ENCODE measurements at places on chromosomes 12 and 14.
A peak's percentile ranks its signal among the peaks of the same experiment; 100 is the strongest.

DNA sequence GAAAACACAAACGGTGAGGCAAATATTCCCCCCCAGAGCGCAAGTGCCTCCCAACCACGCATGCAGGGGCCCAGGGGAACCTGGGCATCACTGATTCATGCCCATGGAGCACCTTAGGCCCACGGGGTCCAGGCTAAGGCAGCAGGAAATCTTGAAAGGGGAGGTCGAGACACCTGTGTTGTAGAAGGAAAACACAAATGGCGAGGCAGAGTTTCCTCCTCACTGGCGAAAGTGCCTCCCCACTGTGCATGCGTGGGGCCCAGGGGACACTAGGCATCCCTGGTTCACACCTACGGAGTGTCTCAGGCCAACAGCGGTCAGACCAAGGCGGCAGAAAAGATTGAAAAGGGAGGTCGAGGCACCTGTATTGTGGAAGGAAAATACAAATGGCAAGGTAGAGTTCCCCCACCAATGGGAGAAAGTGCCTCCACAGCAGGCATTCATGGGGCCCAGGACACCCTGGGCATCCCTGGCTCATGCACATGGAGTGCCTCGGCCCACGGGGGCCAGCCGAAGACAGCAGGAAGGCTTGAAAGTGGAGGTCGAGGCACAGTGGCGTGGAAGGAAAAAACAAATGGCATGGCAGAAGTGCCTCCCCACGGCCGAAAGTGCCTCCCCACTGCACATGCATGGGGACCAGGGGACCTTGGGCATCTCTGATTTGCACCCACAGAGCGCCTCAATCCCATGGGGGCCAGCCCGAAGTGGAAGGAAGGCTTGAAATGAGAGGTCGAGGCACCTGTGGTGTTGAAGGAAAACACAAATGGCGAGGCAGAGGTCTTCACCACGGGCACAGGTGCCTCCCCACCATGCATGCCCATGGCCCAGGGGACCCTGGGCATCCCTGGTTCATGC lies 368.8 kb downstream of the ALG10 start:
- no peak for DNase-seq

GRCh38 chr14:61406198-61406597 lies 84.8 kb downstream of the PRKCH start:
- peak; percentile 52 for DNase-seq

DNA sequence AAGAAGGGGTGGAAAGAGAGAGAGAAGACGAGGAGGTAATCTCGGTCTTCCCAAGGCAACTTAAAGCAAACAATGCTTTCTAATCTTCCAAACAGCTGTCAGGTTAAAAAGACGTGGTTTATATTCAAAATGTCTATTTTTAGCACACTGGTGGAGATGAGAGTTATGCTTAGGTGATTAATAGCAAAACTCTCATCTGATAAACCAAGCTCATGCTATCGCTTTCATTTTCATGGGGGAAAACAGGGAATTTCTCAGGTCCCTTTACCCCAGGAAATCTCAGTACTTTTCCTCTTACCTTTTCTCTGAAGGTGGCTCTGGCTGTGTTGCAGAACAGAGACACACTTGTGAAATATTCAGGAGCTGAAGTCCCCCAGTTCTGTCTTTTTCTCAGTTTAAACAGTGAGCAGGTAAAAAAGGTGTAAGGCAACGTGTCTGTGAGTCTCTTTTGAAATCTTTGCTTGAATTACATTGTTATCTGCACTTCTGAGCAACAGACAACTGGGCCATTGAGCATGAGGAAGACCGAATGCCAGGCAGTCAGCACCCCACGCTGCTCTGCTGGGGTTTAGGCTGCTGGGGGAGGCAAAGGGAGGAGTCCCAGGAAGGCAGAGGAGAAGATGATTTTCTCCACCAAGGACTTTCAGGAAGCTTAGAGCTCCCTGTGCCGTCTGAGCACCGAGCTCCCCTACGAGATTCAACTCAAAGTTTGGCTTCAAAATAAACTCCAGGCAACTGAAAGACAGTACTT lies 759.3 kb downstream of the BCL11B start:
- DNase-seq, result no peak

DNA sequence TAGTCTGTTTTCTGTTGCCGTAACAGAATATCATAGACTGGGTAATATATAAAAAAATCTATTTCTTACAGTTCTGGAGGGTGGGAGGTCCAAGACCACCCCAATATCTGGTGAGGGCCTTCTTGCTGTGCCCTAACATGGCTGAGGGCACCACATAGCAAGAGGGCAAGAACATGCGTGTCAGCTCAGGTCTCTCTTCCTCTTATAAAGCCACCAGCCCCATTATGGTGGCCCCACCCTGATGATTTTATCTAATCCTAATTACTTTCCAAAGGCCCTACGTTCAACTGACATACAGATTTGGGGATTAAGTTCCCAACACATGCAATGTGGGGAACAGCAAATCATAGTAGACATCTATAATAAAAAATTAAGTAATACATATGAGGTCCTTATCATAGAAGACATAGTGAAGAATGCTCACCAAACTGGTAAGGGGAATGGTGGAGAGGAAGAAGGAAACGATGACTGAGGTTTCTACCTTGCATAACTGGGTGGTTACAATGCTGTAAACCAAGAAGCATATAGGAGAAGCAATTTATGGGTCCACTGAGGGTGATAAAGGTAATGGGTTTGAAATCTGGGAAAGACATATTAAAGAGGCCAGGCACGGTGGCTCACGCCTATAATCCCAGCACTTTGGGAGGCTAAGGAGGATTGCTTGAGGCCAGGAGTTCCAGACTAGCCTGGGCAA lies 27.0 kb downstream of the BTBD7 start:
- no peak for DNase-seq

- no peak for DNase-seq
These were observed at the start of gene PLD4 for GRCh38 chr14:104924421-104925213. TSS of gene PLD4 (plus strand) at chr14:104924879. CDS start at chr14:104927141, 2,262 bp downstream.

DNA sequence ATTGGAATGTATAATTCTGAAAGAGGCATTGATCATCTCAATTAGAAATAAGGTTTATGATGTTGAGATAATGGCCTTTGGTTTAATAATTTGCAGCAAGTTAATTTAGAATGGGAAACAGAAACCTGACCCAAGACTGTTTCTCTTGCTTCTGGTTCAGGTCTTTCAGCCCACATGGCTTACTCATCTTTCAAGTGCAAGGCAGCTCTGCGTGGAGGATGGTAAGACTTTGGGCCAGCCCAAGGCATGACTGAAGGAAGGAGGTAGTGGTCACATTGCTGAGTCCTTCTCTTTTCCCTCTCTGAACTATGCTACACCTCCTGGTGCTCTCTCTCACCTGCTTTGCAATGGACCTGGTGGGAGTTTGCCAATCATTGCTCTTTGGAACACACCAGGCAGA lies 98.7 kb downstream of the CAND1 start:
- no peak for DNase-seq

- DNase-seq, result no peak
These were observed 71.9 kb downstream of the TUNAR start for GRCh38 chr14:95948558-95948981.

DNA sequence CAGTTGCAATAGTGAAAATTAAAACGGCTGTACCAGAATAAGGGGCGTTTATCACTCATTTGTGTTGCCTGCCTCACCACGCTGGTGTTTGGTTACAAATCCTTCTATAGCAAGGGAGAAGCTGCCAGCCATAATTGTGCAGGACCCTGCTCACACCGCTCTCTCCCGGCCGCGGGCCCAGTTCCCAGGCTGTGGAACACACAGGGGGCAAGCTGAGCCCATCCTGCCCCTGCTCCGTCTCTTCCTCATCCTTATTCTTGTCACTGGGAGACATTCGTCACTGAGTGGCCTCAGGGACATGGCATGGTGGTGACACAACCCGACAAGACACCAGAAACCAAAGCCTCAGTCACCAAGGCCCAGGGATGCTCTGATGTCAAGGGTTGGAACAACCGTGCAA lies 116.3 kb upstream of the FKBP4 start:
- no peak for DNase-seq

- no peak for DNase-seq
These were observed 85.7 kb downstream of the GPATCH2L start for GRCh38 chr14:76237349-76237990.

- no peak for DNase-seq
These were observed 136.3 kb upstream of the PLEKHG7 start for GRCh38 chr12:92566448-92567019.

DNA sequence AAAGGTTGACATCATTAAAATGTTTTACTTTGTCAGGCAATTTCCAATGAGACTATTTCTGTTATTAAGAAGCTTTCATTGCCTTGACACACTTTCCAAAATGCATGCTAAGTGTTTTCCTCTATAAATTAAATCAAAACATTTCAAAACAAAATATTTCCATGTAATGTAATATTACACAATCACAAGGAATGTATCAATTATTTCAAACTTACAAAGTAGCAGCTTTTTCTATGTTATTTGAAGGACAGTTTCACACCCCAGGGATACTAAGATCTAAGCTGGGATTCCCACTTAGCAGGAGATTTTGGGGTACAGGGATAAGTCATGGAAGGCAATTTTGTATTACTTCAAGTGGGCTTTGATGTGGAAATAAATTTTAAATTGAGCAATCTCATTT lies 144.9 kb downstream of the FOXG1 start:
- DNase-seq, result no peak

DNA sequence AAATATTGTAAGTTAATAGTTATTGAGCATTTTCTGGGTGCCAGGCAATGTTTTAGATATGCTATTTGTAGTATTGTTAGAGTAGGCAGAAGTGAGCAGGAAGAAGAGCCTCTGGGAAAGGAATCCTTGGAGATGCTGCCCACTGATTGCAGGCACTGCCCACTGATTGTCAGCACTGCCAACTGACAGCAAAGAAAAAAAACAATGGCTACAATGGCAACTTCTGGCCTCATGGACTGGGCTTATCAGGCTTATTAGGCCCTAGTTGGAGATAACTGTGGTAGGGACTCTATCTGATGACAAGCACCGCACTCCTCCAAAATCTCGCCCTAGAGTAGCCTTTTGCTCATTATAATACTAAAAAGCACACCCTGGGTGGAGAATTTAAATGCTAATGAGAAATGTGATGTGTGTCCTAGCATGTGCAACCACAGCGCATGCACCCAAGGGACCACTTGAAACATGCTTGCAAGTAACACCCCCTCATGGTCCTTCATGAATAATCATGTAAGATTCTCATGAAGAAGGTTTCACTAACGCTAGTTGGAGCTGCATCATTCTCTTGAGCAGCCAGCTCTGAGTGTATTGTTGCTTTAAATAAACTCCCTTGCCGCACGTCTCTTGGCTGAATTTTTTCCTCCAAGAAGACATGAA lies 103.5 kb upstream of the PPP4R3A start:
- no peak for DNase-seq

- no peak for DNase-seq
These were observed 48.6 kb upstream of the RHOJ start for GRCh38 chr14:63155511-63156185.

GRCh38 chr12:51351913-51352532 lies 5.5 kb upstream of the CELA1 start:
- DNase-seq, result peak; percentile 42

GRCh38 chr14:60344751-60345150 lies 95.7 kb downstream of the PPM1A start:
- DNase-seq, result no peak

GRCh38 chr14:74008843-74009499 lies 10.1 kb downstream of the ENTPD5 start:
- no peak for DNase-seq

GRCh38 chr14:65243766-65244442 lies 141.6 kb upstream of the MAX start:
- no peak for DNase-seq

GRCh38 chr14:102939820-102940561 lies 17.5 kb downstream of the AMN start:
- DNase-seq, result no peak

DNA sequence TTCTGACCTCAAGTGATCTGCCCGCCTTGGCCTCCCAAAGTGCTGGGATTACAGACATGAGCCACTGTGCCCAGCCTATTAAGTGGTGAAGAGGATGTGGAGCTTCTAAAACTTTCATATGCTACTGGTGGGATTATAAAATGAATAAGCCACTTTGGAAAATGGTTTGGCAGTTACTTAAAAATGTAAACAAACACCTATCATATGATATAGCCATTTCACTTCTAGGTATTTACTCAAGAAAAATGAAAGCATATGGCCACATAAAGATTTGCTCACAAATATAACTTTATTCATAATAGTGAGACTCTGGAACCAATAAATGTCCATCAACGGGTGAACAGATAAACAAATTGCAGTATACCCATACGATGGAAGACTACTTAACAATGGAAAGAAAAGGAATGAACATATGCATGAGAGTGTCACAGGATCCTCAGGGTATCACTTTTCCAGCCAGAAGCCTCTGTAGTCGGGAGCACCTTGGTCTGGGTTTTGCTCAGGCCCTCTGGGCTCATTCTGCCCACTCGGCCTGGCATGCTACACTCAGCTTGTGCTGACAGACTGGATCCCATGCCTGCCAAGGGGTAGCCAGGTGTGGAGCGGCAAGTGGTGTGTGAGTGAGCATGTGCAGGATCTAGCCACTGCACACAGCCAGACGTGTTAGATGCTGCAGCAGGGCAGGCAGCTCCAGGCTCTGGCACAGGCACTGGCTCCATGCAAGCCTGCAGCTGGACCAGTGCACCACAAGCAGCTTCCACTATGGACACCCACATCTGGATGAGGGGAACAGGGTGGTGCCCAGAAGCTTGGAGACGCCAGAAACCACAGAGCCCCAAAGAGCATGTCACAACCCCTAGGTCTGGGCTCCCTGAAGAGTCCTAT lies 213.2 kb upstream of the DIO3 start:
- no peak for DNase-seq

DNA sequence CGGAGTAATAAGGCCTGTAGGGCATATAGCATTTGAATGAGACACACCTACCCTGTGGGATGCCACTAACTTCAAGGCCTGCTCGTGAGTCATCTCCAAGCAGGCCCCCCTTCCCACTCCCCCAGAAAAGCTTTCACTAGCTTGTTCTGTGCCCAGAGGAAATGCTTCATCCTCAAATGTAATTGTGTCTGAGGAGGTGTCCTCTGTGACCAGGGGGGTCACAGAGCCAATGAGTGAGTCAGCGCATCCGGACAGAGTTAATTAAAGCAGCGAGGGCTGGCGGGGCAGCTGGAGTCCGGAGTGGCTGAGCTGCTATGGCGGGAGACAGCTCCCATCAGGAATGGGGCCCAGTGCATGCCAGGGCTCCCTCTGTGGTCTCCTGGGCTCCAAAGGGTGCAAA lies 27.0 kb upstream of the ESRRB start:
- peak; percentile 49 for DNase-seq

- peak; percentile 67 for DNase-seq
These were observed 1.1 kb upstream of the MYH7 start for GRCh38 chr14:23436327-23437132.

DNA sequence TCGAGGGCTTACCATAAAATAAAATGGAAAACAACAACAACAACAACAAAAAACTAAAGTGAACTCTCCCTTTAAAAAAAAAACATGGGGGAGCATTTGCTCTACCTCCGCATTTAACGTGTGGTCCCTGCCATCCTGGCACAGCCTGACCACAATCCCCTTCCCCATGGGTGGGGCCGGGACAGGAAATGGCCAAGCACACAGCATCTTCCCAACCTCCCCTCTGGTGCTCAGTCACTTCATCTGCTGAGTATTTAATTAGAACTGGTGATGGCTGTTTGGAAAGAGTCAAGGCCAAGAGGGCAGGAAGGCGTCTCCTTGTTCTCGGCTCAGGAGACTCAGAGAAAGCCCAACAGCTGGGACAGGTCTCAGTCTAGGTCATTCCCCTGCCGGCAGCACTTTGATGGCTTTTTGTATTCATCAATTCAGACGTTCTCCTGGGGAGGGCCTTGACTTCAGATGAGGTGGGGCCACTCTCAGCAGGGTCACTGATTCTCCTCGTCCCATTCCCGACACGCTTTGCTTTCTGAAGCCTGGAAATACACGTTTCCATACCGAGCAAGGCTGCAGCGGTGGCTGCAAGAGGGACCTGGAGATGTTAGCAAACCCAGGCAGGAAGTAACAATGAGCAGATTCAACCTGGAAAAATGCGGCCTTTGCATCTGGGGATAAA lies 44.4 kb downstream of the ANO2 start:
- no peak for DNase-seq
